Stimulated activated CD4-positive, alpha-beta T cell treated with anti-CD3 and anti-CD28 coated beads, Interleukin-1b, Interleukin-23, amount 100 ng/mL, for 4 hours (primary cell): ENCODE measurements at places on chromosomes 11 and 22.

DNA sequence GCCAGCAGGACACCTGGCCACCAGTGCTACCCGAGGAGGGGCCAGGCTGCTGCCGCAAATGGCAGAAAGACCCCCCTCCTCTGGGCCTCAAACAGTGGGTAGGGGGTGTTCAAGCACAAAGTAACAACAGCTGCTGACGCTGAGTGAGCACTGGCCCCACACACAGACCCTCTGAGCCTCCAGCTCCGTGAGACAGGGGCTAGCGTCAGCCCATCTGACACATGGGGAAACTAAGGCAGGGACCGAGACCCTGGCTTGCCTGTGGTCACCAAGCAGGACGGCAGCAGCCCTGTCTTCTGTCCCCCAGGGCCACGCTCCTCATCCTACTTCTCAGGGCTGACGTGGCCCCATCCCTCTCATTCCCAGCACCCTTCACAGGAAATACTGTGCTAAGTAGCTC, 36.5 kb downstream of the NUP50 start:
- no peak for DNase-seq

DNA sequence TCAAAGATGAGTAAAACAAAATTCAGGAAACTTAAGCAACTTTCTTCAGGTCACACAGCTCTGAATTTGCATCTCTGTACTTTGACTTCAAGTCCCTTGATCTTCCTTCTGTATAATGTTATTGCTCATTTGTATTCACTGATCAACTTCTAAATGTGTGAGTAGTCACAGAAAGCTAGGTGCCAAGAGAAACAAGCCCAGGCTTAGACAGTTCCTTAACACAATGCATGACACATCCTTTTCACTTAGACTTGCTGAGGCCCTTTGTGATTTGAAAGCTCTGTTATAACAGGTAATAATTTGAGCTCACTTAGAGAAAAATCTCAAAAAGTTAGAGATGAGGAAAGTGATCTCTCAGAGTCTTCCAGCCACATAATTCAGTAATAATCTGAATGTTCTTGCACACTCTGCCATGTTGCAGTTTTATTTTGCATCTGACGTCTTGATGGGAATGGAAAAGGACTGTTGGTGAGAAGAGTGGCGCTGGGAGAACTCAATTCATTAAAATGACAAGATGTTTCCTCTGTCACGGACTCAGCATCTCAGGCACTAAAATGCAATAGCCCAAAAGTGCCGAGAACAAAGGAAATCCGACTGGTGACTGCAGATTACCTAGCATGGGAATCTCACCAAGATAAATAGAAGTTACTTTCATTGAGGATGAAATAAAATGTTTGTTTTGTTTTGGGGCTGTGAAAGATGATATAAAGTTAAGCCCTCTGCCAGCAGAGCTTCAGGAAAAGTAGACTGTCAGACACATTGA, 665.3 kb downstream of the OPCML start:
- no peak for DNase-seq

GRCh38 chr11:102416976-102417375, 35.6 kb downstream of the TMEM123 start:
- no peak for DNase-seq

DNA sequence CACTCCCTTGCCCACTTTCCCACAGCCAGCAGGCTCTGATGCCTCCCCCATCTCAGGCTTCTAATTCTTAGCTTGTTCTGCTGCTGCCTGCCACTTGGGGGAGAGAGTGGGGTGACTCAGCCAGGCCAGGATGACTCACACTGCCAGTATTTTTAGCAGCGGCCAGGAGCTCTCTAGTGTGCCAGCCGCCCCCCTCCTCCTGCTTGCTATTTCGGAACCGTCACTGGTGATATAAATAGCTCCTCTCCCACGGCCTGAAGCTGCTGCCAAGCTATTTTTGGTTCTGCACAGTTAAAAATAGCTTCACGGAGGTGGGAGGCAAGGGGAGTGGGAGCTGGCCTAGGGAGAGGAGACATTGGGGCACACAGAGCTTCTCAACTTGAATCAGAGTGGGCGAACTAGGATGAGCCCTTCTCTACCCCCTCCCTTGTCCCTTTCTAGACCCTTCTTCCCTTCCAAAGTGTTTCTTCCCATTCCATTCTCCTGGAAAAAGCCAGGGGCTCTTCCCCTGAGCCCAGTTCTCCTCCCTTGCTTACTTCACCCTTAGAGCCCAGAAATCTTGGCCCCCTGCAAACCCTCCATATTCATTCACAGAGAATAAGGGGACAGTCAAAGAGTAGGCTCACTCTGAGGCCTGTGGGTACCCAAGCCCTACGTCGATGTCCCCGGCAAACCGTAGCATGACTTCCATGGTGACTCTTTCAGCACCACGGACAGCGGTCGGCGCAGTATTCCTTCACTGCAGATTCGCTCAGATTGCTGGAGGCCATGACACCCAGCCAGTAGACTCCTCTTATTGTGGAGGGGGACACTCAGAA, 2.5 kb upstream of the NPAS4 start:
- peak; percentile 45 for DNase-seq

- no peak for DNase-seq
These were observed 59.9 kb downstream of the PAK1 start for GRCh38 chr11:77413850-77414460.

- DNase-seq: no peak
These were observed 222.9 kb downstream of the BRD1 start for GRCh38 chr22:49604732-49605302.

GRCh38 chr11:113593698-113594308, 112.3 kb downstream of the TMPRSS5 start:
- DNase-seq: no peak

DNA sequence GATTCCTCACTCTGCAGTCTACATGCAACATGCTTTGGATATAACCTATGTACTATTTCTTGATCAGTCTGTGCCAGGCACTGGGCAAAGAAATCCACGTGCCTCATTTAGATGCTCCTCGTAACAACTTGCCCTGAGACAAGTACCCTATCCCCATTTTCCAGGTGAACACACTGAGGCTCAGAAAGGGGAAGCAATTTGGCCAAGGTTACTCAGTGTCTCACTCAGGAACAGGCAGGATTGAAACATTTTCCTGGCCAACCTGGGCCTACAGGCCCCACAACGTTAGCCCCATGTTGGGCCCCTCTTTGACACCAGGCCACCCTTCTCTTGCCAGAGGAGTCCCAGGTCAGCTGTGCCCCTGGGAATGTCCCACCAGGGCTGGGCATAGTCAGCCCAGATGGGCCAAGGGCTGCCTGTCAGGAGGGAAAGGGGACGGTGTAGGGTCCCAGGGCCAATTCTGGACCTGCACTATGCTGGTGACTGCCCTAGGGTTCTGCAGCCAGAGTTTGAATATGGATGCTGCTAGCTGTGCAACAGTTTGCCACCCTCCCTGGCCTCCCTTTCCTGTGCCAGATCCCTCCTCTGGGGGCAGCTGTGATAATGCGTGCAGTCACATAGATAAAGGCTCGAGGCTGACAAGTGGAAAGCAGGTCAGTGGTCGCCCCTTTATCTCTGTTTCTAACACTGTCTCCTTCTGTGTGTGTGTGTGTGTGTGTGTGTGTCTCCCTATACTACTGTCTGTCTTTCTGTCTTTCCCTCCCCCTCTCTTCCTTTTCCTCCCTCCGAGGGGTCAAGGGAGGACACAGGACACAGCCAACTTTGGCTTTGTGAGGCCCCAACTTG, 10.4 kb upstream of the EMID1 start:
- DNase-seq: no peak

DNA sequence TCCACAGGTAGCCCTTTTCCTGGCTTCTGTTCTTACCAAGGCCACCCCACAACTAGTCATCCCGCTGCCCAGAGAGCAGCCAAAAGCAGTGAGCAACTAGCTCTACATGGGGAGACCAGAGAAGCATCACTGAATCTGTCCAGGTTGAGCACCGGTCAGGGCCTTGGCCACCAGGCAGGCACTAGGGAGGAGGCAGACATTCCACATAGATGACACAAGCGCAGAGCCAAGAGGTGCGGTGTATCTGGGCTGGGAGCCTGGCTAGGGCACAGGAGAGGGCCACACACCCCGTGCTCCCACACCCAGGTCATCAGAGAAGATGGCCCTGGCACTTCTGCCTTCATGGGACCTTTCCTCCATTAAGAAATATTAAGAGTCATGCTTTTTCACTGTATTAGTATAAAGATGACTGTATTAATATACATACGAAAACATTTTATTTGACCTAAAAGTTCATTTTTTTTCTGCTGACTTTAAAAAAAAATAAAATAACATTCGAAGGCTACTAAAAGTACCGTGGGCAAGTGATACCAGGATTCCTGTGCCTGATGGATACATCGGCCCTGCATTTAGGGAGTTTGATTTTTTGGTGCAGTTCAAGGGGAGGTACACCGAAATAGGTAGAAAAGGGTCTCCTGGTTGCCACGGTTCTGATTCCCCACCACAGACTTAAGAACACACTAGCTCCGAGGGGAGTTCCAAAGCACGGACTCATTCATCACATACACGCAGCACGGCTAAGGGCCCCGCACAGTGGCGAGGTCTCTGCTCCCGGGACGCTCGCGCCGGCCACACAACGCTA, 1.2 kb downstream of the DGCR2 start:
- DNase-seq: peak; percentile 16

GRCh38 chr11:60469723-60470122, 14.1 kb downstream of the MS4A1 start:
- DNase-seq: no peak

GRCh38 chr22:50222508-50222907, 21.7 kb downstream of the SELENOO start:
- DNase-seq: no peak

- DNase-seq: no peak
These were observed 4.6 kb downstream of the APOL4 start for GRCh38 chr22:36197065-36197440.

DNA sequence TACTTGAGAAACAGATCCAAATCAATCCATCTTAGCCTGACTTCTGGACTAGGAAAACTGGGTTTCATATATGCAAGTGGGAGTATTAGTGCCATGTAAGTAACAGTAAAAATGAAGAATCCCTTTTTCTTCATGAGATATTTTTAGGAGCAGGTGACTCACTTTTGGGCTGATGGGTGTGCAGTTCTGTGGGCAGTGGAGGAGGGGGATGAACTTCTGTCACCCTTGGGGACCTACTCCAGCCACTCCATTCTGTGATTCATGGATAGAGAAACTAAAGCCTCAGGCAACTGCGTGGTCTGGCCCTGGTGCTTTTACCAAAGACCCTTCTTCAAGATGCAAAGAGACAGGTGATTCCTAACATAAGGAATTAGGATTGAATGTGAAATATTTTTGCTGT, 208.6 kb upstream of the NARS2 start:
- DNase-seq: no peak

GRCh38 chr11:66407651-66408050, 13.2 kb upstream of the NPAS4 start:
- no peak for DNase-seq

DNA sequence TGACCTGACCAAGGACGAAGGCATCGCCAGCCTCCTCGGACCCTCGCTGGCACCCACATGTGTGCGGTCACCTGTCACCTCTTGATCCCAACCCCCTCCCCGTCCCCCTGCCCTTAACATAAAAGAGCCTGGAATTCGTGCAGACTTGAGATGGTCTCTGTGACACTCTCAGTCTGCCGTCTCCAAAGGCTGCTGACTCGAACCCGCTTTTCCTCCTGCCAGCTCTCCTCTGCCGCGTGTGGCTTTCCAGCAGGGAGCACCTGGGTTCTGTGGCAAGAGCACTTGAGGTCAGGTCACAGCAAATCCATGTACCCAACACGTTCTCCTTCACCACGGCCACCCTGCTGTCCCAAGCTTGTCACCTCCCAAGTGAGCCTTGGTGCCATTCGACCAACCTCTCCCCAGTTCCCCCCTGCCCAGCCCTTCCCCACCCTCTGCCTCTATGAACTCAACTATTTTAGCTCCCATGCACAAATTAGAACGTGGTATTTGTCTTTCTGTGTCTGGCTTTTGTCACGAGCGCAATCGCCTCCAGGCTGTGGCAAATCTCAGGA, 207.6 kb downstream of the BRD1 start:
- DNase-seq: no peak

- DNase-seq: no peak
These were observed 9.9 kb upstream of the EHD1 start for GRCh38 chr11:64888406-64888728.

GRCh38 chr11:128628325-128628673, 40.9 kb upstream of the ETS1 start:
- no peak for DNase-seq

DNA sequence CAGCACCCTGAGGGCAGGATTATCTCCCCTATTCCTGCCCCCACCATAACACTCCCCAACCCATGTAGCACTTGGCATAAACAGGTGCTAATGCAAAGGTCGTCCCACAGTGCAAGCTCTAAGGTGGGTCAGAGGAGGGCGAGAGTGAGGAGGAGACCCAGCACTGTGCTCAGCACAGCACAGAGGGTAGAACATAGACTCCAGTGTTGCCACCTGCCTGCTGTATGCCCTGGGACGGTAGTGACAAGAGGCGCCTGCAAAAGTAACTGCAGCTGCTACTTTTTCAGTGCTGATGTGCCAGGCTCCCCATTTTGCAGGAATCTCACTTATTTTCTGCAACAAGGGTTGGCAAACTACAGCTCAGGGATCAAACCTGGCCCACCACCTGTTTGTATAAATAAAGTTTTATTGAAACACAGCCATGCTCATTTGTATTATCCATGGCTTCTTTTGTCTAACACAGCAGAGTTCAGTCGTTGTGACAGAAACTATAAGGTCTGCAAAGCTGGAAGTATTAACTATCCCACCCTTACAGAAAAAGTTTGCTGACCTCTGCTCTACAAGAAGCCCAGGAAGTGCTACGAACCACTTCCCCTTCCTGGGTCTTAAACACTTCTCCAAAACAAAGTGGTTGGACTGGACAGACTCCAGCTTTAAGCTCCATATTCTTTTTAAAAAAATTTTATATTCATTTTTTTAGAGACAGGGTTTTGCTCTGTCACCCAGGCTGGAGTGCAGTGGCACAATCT, 16.9 kb upstream of the CDC42BPG start:
- no peak for DNase-seq

- no peak for DNase-seq
These were observed 12.5 kb downstream of the LMO2 start for GRCh38 chr11:33879375-33879774.

DNA sequence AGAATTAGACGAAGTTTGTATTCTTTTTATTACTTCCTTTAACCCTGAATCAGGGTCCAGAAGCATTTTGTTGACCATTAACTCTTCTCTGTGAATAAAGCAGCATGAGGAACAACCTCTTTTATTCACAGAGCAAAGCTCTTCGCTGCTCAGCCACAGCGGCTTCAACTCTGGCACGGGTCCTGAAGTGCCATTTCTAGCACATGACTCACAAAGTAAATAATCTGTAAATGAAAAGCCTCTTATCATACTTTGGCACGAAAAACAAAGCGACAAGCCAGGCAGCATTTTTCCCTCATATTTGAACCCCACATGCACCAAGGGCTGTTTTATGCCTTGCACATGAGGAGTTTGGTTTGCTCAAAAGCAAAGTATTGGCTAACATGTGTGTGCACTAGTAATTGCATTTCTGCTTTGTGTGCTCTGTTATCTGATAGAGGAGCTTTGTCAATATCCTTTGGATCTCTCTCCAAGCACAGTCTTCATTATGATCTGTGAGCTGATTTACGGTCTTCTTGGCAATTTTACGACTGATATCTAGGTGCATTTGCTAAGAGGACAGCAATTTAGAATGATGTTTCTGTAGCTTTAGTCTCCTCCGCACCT, 33.0 kb upstream of the APOBEC3A start:
- no peak for DNase-seq

DNA sequence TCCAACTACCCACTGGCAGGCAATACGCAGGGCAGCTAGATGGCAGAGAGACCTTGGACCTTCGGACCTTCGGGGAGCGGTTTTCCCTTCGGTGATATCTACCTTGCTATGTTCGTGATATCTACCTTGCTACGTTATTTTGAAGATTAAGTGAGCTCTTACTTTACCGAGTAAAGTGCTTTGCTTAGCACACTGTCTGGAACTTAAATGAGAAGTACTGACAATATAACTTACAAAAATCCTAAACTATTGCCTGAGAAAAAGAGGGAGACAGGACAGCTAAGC, 1.0 kb upstream of the PRDM10 start:
- no peak for DNase-seq
